ENCODE measurements at places on chromosomes 7 and 10. TPM values are rescaled to one million over a fixed set of nuclear protein-coding genes. Genes with fewer than 3 reads are reported as not detected.

LRRN3 gene
- 6.6 TPM for total RNA-seq

TMEM236 gene
- total RNA-seq = 0.90 TPM

DNA sequence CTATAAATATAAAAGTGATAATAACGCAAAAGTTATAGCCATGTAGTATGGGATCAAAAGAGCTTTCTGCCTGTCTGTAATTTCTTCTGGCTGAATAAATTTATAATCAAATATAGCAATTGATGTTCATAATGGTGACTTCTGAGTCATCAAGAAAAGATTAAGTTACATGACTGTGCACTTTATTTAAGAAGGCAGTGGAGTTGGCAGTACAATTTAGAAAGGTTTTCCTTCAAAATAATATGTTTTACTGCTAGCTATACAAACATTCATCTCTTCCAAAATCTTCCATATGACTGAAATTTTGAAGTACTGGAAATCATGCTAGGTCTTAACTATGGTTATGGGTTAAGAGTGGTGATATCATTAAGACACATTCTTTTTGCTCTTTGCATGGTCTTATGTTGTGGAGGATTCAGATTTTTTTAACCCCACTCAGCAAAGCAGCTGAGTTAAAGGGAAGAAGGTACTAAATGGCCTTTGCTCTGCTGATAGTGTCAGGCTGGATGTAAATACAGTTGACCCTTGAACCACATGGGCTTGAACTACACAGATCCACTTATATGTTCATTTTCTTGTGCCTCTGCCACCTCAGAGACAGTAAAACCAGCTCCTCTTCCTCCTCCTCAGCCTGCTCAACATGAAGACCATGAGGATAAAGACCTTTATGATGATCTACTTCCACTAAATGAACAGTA, 323.6 kb downstream of the BBS9 start:
- DNase-seq = no peak

- no peak for DNase-seq
These were observed 8.6 kb upstream of the GATA3 start for GRCh38 chr10:8045726-8046494.

RBM20 gene
- total RNA-seq = 51.7 TPM

CYP3A7 gene
- total RNA-seq = 0.82 TPM
